ENCODE measurements at places on chromosomes 6 and 20.

DNA sequence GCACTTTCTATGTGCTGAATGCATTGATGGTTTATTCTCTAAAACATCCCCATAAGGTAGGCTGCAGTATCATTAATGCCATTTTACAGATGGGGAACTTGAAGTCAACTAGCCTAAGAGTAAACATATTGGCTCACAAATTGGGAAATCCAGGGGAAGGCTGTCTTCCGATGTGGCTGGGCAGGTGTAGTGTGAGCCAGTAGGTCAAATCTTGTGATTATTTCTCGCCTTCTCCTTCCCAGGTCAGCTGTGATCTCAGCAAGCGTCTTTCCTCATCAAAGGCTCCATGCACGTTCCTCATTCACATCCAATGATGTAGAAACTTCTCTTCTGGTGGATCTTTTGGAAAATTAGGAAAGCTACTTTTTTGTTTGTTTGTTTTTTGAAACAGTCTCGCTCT is 94.1 kb upstream of the SHLD1 start:
- DNase-seq = no peak

GRCh38 chr6:20236344-20236743 is 24.1 kb upstream of the MBOAT1 start:
- DNase-seq = no peak

DNA sequence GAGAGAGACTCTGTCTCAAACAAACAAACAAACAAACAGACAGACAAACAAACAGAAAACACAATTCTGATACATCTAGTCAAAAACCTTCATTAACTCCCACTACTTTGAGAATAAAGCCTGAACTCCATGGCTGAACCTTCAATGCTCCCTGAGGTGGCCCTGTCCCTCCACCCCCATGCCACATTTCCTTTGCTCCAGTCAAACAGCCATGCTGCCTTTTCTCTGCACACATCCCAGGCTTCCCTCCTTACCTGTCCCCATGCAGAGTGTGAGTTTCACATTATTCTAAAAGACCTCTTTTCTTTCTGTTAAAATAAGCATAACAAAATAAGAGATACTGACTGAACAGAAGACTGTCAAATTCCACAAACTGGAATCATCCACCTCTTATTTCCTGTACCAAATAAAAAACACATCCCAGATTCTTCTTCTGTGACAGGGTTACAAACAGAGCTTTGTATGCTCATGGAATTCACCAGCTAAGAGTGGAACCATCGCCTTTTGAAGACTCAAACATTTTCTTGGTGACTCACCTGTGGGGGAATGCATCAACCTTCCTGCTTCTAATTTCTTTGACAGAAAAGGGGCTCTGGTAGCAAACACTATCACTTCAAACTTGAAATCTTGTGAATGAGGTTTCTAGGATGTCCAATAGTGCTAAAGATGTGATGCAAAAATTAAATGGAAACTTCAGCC is 71.0 kb upstream of the SLC22A16 start:
- no peak for DNase-seq

- DNase-seq = no peak
Observed at GRCh38 chr6:57315111-57315510, 2.3 kb upstream of the PRIM2 start.

GRCh38 chr20:41664584-41664983 is 46.4 kb upstream of the CHD6 start:
- DNase-seq = peak; percentile 25

- no peak for DNase-seq
Observed at GRCh38 chr6:148523551-148523950, 180.9 kb downstream of the SASH1 start.

DNA sequence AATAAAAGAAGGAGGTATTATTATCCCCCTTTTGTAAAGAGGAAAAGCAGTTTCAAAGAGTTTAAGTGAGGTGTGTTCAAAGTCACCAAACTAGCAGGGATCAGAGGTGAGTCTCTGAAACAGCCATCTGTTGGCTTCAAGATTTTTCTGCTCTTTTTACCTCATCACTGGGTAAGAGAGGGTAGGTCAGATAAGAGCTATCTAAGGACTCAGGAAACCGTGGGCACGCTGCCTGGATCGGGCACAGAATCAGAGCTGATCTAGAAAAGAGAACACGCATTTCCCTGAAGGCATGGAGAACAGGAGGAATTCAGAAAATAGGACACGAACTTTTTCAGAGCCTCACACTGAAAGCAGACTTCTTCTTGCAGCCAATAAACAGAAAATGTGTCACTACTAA is 65.8 kb upstream of the LY86 start:
- DNase-seq = no peak

DNA sequence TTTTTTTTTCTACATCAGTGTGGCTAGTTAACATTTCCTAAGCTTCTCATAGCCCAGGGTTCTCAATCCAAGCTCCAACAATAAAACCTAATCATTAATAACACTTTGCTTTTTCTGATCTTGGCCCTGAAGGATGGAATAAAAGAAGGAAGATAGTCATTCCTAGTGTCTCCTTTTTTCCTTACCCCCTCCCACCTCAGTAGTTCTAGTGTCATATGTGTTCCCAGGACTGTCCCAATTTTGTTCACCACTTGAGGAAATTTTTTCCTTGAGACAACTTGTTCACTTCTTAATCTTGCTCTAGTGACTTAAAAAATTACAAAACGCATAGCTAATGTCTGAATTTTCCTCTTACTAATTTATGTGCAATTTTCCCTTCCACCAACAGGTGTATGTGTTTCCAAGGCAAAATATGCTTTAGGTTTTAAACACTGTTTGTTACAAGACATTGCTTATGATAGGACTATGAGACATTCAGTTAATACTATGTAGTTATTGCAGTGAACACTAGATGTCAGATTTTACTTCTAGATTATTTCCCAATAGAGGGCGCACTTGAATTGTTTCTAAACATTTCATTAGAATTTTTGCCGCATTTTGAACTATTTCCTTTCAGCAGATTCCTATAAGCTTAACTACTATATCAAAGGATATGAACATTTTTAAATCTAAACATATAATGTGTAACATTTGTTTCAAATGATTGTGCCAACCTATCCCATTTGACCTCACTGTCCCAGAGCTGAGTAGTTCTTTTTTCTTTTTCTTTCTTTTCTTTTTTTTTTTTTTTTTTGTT is 18.5 kb upstream of the C6orf141 start:
- DNase-seq = peak; percentile 73

- DNase-seq = no peak
Observed at GRCh38 chr20:4102381-4102780, 87.0 kb upstream of the RNF24 start.

GRCh38 chr6:154909821-154910220 is 85.3 kb upstream of the TIAM2 start:
- peak; percentile 66 for DNase-seq

DNA sequence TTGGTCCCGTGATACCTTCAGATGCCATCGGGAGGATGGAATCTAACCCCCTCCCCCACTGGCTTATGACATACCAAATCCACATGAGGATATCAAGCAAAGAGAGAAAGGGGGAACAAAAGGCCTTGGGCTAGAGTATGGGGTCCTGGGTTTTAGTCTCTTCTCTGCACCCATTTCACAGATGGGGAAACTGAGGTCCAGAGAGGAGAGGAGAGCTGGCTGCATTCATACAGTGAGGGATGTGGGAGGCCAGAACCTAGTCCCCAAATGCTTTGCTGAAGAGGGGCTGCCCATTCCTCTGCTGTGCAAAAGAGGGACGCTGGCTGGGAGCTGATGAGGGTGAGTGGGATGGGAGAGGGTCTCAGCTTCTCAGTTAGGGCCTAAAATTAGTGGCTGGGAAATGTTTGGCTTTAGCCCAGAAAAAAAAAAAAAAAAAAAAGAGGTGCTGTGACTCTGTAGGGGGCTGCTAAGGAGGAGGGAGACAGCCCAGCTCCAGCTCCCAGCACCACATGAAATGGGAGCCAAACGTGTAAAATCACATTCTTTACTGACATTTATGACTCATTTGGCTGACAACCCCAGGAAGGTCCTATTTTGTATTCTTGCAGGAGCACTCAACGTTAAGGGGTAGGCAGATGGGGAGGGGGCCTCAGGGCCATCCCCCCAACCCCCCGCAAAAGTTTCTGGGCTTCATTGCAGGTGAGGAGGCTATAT is 11.9 kb downstream of the XKR7 start:
- DNase-seq = no peak

DNA sequence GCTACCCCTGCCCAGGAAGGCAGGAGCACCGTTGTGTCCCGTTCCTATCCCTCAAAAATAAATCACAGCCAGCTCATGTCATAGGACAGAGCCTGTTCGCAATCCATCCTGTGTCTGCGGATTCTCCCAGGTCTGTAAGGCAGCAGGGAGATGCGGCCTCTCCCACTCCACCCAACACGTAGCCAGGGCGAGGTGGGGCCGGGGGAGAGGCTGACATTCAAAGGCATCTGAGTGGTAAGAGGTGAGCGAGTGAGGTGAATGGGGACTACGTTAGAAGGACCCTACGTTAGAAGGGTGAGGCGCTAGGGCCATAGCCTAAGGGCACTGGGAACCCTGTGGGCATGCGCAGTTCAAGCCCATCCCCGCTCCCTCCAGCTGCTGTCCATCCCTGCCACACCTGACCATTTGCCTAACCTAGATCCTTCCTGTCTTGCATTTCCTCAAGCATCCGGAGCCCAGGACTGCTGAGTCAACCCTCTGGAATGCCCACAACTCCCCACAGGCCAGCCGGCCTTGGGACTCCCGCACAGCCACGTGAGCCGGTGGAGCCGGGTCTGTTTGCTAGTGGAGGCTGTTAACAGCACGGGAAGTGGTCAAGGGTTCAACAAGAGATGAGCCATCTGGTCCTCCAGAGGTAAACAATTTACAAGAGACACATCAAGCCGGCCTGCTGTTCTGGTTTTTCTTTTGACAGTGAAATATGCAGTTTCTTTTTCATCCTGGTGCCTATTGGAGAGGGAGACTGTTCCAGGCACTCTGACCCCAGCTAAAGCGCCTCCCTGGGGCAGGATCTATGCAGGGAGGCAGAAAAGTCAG is 45.9 kb downstream of the RIPOR3 start:
- peak; percentile 49 for DNase-seq

DNA sequence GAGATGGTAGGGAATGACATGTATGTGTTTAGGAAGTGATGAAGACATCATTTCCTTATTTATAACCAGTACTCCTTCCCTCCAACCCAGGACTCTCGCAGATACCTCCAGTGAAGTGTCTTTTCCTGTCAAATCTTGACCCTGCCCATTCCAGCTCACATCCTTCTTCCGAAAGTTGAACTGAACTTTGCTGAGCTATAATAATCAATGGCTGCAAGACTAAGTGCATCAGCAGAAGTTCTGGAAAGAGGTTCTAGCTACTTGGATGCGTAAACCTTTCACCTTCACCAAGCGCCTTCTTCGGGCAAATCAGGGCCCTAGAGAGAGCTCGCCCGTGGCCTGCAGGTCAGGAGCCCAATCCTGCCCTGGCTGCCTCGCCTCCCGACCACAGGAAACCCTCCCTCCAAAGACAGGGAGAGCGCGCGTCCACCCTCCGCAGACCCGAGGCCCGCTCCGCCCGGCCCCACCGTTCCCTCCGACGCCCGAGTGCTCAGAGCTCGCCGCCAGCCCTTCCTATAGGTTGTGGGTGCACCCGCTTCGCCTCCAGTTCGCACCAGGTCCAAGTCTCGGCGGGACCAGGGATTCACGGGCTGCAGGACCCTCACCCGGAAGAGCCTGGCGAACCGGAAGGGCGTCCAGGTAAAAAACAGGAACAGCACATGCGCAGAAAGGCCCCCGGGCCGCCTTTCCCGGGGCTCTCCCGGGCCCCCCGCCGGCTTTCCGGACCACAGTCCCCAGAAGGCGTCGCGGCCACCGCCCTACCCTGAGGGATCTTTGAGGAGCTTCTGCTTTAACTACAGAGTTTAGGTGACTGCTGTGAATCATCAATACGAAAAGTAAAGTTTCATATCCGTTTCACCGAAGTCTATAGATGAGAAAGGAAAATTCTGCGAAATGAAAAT is at the start of gene ZNF334:
ZNF334 (minus strand) TSS at position 617 of the 902 bp plus-strand sequence. CDS start 1,457 bp downstream, outside the sequence.
- DNase-seq = peak; percentile 85

- no peak for DNase-seq
Observed at GRCh38 chr6:28491984-28492317, 23.6 kb downstream of the GPX6 start.

GRCh38 chr6:35731414-35731735 is 5.5 kb upstream of the ARMC12 start:
- DNase-seq = peak; percentile 98

DNA sequence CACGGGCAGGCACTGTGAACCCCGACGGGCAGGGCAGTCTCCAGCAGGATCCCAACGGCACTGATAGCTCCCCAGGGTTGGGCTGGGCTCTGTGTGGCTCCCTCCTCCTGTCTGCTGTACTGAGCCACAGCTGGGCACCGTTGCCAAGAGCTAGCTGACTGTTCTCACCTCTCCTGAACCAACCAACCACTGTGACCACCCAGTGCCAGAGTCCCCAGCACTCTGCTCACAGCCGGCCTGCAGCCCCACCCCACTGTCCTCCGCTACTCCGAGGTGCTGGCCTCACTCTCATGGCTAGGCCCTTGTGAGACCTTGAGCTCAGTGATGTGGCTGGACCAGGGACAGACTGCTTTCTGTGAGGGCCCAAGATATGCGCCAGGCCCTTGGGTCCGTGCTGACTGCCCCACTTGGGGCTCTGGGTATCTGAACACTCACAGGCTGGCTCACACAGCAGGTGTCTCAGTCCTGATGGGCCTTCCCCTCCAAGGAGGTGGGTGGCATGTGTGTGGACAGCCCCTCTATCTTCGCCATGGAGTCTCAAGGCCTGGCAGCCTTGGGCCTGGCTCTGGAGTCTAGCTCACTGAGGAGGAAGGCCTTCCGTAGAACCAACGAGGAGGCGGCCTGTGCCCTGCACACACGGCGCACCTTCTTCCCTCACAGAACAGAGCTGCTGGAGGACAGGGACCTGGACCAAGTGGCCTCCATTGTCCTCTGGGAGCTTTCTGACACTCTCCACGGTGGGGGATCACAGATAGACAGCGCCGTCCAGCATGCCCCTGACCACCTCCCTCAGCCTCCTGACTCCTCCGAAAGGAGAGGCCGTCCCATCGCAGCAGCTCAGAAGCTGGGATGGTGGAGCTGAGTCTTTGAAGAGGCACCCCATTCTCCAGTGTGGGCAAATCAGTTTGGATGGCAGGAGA is 53.5 kb downstream of the TCP11 start:
- DNase-seq = no peak

GRCh38 chr20:45781391-45781931 is 10.2 kb downstream of the WFDC3 start:
- no peak for DNase-seq

- no peak for DNase-seq
Observed at GRCh38 chr6:128005009-128005408, 104.2 kb upstream of the THEMIS start.

GRCh38 chr6:7154341-7155139 is 46.8 kb downstream of the RREB1 start:
- DNase-seq = no peak

DNA sequence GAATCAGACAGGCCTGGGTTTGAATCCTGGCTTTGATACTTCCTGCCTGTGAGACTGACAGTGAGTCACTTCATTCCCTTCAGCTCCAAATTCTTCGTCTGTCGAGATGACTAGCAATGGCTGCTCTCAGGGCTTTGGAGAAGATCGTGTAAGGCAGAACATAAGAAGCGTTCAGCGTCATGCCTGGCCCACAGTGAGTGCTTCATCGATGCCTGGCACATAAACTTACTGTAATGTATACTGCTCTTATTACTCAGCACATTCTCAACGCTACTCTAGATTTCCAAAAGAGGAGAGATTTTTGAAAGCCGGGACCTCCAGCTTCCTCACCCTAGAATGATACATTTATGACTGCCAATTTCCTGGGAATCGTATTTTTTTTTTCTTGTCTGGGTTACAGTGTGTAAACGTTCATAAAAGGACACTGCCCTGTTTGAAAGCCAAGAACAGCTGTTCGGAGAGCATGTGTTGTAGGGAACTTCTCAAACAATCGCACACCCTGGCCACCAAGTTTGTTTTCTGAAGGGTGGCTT is 16.2 kb upstream of the BCAS1 start:
- no peak for DNase-seq
